Activated CD8-positive, alpha-beta T cell treated with anti-CD3 and anti-CD28 coated beads for 36 hours (primary cell): ENCODE measurements at places on chromosomes 4 and X.

DNA sequence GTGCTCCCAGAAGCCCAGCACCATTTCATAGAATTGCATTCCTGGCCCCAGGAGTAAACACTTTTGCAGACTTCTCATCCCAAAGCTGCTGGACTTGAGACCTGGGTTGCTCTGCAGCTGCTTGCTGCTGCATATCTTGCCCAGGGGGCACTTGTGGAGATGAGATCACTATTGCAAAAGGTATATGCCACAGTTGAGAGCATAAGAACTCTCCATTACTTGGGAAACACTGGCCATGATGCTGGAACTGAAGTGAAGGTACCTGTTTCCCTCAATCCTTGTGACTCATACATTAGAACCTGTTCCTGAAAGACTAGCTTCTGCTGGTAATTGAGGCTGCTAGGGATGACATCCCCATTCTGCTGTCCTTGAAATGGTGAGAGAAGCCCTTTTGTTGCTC, 43.1 kb upstream of the WDR1 start:
- DNase-seq, result no peak

DNA sequence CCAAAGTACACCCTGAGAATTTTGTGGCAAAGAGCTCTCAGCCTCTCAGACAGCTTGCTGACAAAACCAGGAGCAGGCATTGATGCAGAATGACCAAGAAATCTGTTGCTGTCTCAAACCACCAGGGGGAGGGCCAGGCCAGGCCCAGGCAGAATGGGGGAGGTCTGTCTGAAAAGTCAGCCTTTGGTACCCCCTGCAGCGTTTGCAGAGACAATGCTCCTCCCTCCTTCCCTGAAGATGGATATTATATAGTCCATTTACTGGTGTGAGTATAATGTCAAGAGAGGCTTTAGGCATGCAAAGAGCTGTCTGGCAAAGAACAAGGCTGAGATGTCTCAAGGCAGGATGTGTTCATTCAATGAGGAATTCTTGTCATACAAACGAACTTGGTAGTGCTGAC, 52.9 kb upstream of the TRPC5OS start:
- no peak for DNase-seq

- no peak for DNase-seq
Observed at GRCh38 chrX:24243188-24243587, 70.7 kb downstream of the SUPT20HL2 start.

DNA sequence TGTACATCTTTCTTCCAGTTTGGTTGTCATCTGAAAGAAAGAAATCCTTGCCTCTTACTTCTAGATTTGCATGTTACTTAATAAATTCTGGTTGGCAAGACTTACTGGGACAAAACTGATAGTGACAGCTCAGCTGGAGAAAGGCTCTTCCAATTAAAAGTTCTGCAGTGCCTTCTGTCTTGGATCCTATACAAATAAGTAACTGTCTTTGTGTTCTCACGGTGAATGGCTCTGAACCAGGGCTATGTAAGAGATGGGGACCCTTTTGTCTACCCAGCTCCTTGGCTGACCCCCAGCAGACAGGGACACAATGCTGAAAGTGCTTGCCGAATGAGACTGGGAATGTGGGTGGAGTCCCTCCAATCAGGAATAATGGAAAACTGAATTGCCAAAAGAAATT, 89.5 kb downstream of the AASDH start:
- no peak for DNase-seq

DNA sequence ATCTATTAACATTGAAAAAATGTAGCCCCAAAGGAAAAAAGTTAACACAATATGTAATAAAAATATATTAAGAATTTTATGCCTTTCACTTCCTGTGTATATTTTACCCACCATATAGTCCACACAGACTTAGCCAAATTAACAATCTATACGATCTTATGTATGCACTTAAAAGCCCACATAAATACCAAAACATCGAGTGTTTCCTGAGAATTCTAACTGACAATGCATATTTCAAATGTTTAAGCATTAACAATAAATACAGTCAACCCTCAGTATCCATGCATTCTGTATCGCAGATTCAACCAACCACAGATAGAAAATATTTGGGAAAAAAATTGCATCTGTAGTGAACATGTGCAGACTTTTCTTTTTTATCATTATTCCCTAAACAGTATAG, 226.8 kb downstream of the COL25A1 start:
- DNase-seq, result no peak

- no peak for DNase-seq
Observed at GRCh38 chrX:54049801-54050200, 5.5 kb upstream of the PHF8 start.

- no peak for DNase-seq
Observed at GRCh38 chr4:119688446-119688845, 59.8 kb upstream of the PDE5A start.

DNA sequence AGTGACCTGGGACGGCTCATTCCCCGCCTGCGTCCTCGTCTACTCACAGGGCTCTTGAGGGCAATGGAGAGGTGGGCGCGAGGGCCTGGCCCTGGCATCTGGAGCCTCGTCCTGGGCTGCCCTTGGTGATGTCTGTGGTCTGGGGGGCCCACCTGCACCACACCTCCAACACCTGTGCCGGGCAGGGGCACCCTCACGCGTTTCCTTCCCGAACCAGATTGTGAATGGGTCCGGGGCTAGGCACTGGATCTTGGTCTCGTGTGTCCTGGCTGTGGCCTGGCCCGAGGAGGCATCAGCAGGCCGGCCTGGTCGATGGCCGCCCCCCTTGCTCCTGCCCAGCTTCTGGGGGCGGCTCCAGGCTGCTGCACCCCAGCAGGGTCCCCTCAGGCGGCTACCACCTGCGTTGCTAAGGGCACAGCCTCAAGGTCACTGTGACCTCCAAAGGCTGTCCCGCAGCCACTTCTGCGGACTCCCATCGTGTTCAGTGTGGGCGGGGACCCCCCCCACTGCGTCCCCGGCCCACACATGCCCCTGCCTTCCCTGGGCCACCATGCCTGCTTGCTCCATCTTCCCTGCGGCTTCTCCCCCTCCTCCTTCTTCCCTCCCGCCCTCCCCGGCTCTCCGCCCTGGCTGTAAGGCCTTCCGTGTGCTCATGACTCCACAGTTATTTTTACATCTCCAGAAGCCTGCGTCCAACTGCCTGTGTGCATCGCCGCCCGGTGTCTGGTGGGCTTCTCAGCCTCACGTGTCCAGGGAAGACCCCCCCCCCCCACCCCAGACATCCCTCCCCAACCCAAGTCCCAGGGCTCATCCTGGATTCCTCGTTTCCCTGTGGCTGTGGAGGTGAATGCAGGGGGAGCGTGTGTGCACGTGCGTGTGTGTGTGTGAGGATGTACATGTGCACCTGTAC, 3.8 kb downstream of the DOK7 start:
- DNase-seq, result no peak

DNA sequence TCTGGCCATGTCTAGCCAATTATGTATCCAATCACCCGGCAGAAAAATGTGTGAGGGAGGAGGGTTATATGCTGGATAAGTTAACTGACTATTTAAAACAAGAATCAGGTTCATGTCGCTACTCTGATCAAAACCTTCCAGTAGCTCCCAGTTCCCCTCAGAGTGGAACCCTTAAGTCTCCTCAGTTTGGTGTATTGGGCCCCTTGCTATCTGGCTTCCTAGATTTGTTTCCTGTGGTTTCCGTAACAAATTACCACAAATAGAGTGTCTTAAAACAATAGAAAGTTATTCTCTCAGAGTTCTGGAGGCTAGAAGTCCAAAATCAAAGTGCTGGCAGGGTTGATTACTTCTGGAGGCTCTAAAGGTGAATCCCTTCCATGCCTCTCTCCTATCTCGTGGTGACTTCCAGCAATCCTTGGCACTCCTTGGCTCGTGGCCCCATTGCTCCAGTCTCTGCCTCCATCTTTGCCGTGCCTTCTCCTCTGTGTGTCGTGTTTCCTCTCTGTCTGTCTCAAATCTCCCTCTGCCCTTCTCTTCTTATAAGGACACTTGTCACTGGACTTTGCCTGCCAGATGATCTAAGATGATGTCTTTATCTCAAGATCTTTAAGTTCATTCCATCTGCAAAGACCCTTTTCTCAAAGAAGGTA, 10.5 kb upstream of the ENPP6 start:
- no peak for DNase-seq

GRCh38 chr4:32560306-32560705, 1840.1 kb downstream of the PCDH7 start:
- DNase-seq, result no peak

- DNase-seq, result no peak
Observed at GRCh38 chr4:16029262-16029661, 54.6 kb downstream of the PROM1 start.

DNA sequence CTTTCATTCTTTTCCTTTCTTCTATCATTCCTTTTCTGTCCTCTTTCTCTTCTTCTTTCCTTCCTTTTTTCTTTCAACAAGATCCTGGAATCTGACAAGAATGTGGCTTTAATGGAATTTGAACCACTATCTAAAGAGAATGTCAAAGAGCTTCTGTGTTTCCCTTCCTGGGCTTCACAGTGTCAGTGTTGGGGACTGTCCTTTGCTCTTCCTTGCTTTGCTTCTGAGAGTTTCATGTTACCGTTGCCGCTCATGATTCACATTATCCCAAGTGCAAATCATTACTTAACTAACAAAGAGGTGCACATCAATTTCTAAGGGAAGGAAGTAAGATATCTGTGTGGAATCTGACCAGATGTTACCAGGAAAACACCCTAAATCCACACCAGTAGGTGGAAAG, 90.5 kb upstream of the DDIT4L start:
- no peak for DNase-seq

DNA sequence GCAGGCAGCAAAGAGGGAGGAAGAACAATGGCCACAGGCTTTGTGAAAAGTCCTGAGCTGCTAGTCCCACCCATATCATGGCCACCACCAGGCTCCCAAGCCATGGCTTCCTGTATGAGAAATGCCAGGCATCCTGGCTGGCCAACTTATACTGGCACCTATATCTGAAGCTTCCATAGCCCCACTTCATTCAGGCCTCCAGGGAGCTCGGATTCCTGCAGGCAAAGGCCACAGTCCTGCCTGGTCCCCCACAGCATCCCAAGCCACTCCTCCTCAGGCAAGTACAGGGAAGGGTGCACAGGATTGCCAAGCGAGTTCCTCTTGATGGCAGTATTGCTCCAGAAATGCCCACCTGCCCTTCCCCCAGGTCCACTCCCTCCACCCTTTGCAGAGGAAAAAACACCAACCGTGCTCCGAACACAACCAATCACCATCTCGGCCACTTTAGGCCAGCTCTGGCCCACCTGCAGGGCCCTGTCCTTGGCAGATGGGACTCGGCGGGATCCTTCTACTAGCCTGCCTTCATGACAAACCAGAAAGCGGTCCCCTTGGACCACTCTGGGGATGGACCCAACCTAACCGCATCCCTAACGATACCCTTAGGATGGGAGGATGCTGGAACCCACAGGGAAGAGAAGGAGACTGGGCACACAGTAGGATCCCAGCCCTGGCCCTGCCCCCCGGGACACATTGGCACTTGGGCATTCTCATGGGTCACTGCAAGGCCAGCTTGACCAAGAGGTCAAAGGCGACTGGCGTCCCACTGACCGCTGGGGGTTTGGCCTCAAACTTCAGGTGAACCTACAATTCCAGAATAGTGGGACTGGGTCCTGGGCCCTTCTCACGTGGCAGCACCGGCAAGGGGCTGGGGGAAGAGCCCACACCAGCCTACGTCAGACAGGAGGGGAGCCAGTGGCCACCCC, 220.4 kb upstream of the AGTR2 start:
- no peak for DNase-seq
